Neural progenitor cell (in vitro differentiated cells): ENCODE measurements at places on chromosomes 3 and 15.

- H3K27ac ChIP-seq = no peak overlapping the region
- peaks cover 77% of the 10 kb centered on the region for H3K27me3 ChIP-seq
- H3K4me3 ChIP-seq = peak overlapping the region; percentile 69
- peaks cover 57% of the 10 kb centered on the region for H3K4me1 ChIP-seq
- peak; percentile 75 for DNase-seq
Measured at GRCh38 chr15:60004846-60005351, 788 bp downstream of the FOXB1 start.

- H3K27me3 ChIP-seq = no peaks in the 10 kb centered on the region
- no peak overlapping the region for H3K27ac ChIP-seq
- no peak for DNase-seq
- H3K36me3 ChIP-seq = no peaks in the 10 kb centered on the region
- H3K4me3 ChIP-seq = no peak overlapping the region
- no peaks in the 10 kb centered on the region for H3K4me1 ChIP-seq
Measured at GRCh38 chr3:29515451-29515850, 234.6 kb downstream of the RBMS3 start.

DNA sequence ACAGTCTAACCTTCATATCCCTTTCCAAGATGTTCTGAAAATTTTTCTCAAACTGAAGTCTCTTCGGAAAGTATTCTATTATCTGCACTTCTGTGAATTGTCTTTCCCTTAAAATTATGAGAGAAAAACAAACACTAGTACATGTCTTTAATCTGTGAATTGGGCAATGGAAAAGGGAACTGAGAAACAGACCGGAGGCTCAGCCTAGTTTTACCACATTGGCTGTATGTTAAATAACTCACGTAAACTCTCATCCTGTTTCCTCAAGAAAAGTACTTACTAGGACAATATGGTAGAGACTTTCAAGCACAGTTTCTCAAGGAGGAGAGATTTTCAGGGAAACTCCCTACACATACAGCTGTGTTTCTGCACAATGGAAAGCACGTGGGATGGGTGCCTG, 982.2 kb upstream of the SEMA6D start:
- no peak overlapping the region for H3K27ac ChIP-seq
- no peak for DNase-seq
- no peaks in the 10 kb centered on the region for H3K36me3 ChIP-seq
- no peaks in the 10 kb centered on the region for H3K4me1 ChIP-seq
- no peak overlapping the region for H3K4me3 ChIP-seq

- no peak overlapping the region for H3K4me3 ChIP-seq
- no peak overlapping the region for H3K27ac ChIP-seq
- no peaks in the 10 kb centered on the region for H3K36me3 ChIP-seq
- no peak for DNase-seq
- peaks cover 9% of the 10 kb centered on the region for H3K4me1 ChIP-seq
Measured at GRCh38 chr15:90845201-90845949, 23.0 kb upstream of the FURIN start.

DNA sequence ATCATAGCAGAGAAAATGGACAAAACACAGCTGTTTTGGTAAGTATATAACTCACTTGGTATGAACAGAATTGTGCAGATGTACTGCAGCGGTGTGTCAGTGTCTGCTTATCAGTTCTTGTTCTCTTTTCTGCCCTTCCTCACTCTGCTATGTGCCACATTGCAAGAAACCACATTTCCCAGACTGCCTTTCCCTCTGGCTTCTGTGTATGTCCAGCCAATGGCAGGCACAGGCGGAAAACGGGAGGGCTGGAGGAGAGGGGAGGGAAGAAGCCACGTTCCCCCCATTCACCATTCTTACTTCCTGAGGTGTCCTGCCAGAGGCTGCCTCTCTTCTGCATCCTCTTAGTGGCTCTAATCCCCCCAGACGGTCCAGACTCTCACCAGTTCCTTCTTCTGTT, 15.4 kb downstream of the HHLA2 start:
- no peak overlapping the region for H3K4me3 ChIP-seq
- H3K36me3 ChIP-seq = no peaks in the 10 kb centered on the region
- H3K4me1 ChIP-seq = no peaks in the 10 kb centered on the region
- no peaks in the 10 kb centered on the region for H3K27me3 ChIP-seq
- DNase-seq = peak; percentile 8
- no peak overlapping the region for H3K27ac ChIP-seq

- no peaks in the 10 kb centered on the region for H3K4me1 ChIP-seq
- no peak overlapping the region for H3K27ac ChIP-seq
- H3K4me3 ChIP-seq = no peak overlapping the region
- DNase-seq = no peak
Measured at GRCh38 chr3:24318677-24319287, 175.9 kb downstream of the THRB start.

- no peaks in the 10 kb centered on the region for H3K27me3 ChIP-seq
- no peak overlapping the region for H3K27ac ChIP-seq
- no peak overlapping the region for H3K4me3 ChIP-seq
- H3K4me1 ChIP-seq = peaks cover 9% of the 10 kb centered on the region
Measured at GRCh38 chr3:152641198-152641597, 193.7 kb upstream of the P2RY1 start.

DNA sequence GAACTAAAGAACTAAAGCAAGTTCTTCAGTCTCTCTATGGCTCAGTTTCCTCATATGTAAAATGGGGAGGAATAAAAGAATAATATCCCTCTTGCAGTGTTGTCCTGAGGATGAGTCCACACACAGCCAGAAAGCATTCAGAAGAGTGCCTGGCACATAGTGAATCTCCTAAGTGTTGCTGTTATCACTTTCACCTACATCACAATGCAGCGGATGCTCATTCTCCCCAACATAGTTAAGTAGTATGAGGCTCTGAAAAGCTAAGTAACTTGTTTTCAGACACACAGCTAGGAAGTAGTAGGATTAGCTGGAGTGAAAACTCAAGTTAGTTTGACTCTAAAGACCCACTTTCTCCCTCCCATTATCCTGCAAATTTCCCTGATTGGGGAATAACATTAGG, 9.1 kb upstream of the USP3 start:
- H3K27ac ChIP-seq = no peak overlapping the region
- DNase-seq = no peak
- peaks cover 16% of the 10 kb centered on the region for H3K4me1 ChIP-seq
- peaks cover 71% of the 10 kb centered on the region for H3K27me3 ChIP-seq
- no peaks in the 10 kb centered on the region for H3K36me3 ChIP-seq

DNA sequence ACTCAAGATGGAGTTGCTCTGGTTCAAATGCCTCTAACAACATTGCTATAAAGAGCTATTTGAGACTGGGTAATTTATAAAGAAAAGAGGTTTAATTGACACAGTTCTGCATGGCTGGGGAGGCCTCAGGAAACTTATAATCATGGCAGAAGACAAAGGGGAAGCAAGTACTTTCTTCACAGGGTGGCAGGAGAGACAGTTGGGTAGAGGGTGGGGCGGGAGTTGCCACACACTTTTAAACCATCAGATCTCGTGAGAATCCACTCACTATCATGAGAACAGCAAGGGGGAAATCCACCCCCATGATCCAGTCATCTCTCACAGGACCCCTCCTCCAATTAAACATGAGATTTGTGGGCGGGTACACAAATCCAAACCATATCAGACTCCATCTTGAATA, 30.7 kb downstream of the MAP2K5 start:
- no peaks in the 10 kb centered on the region for H3K27me3 ChIP-seq
- no peak for DNase-seq
- H3K4me3 ChIP-seq = no peak overlapping the region
- peaks cover 16% of the 10 kb centered on the region for H3K4me1 ChIP-seq
- H3K27ac ChIP-seq = no peak overlapping the region
- no peaks in the 10 kb centered on the region for H3K36me3 ChIP-seq

GRCh38 chr3:54372232-54372631, 249.9 kb downstream of the CACNA2D3 start:
- no peak overlapping the region for H3K27ac ChIP-seq
- H3K36me3 ChIP-seq = no peaks in the 10 kb centered on the region
- H3K4me1 ChIP-seq = no peaks in the 10 kb centered on the region

DNA sequence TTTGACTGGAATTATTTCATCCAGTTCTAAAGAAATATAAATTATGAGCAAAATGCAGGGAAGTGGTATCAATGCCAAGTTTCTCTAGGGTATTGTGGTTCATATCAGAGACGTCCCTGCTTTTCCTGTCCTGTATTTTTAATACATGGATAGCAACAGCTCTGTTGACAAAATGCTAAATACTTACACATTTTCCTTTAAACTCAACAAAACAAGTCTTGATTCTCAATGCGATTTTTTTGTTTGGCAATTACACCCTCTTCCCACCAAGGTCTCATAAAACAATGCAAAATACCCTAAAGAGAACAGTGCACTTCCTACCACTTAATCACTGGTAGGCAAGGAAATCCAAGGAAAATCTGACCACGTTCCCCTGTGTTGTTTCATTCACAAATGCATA, 120.0 kb downstream of the DUT start:
- DNase-seq = no peak
- no peaks in the 10 kb centered on the region for H3K4me1 ChIP-seq
- no peak overlapping the region for H3K27ac ChIP-seq
- peaks cover 5% of the 10 kb centered on the region for H3K36me3 ChIP-seq

GRCh38 chr15:58777107-58777506, 6.0 kb downstream of the MINDY2 start:
- H3K27me3 ChIP-seq = no peaks in the 10 kb centered on the region
- H3K4me1 ChIP-seq = peaks cover 6% of the 10 kb centered on the region
- no peaks in the 10 kb centered on the region for H3K36me3 ChIP-seq

DNA sequence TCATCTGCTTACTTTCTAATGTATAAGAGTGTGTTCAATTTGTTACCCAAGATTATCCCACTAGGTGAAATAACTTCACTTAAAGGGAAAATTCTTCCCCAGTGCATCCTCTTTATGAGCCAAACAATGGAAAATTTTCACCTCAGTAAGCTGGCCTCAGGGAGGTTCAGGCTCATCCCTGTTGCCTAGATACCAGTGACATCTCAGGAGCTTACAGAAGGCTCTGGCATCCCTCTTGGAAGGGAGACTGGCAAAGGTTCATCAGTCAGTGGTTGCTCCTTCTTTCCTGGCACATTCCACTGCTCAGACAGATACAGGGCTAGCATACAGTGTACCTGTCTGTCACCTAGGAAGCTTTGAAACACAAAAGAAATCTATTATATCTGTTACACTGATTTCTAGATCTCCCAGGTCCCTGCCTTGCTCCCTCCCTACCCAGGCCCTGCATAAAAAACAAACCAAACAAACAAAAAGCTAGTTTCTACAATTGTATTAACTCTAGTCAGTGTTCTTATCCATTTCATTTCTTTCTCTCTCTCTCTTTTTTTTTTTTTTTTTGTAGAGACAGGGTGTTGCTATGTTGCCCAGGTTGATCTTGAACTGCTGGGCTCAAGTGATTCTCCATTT, 1.7 kb downstream of the IP6K2 start:
- H3K4me1 ChIP-seq = peaks cover 22% of the 10 kb centered on the region
- DNase-seq = peak; percentile 81
- peaks cover 10% of the 10 kb centered on the region for H3K36me3 ChIP-seq

DNA sequence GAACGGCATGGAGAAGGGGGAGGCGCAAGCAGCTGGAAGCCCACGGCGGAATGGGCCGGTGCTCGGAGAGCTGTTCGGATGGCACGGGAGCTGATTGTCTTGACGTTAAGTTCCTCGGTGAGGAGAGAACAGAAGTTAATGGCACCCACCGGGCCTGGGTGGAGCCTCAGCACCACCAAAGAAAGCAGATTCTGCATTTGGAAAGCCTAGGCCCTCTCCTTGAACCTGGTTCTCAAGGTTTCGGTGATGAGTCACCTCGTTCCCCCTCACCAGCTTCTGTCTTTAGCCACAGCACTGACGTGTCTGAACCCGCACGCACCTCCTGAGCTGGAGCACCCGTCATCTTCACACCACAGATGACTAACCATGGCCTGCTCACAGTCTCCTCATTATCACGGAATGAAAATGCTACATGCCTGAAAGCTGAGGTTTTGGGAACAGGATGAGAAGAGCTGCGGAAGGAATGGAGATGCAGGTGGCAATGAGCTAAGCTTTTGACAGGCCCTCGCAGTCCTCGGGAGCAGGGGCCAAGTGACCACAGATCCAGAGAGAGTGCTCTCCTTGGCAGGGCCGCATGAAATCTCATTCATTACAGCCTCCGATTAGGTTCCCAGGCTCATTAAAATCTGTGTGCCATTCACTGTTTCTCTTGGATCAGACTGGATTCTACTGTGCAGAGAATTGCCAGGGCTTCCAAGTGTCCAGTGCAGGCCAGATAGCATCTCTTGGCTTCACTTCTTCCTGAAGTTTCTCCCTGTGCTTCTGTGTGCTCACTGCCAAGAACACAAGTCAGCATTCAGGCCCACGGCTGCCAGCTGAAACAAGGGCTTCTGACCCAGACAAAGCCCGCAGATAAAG, 96.3 kb upstream of the DLG1 start:
- peaks cover 5% of the 10 kb centered on the region for H3K27me3 ChIP-seq
- H3K27ac ChIP-seq = no peak overlapping the region
- no peaks in the 10 kb centered on the region for H3K36me3 ChIP-seq
- H3K4me3 ChIP-seq = no peak overlapping the region

- no peaks in the 10 kb centered on the region for H3K36me3 ChIP-seq
- H3K4me1 ChIP-seq = peaks cover 6% of the 10 kb centered on the region
Measured at GRCh38 chr3:195443391-195443989, 670 bp upstream of the ACAP2 start.

DNA sequence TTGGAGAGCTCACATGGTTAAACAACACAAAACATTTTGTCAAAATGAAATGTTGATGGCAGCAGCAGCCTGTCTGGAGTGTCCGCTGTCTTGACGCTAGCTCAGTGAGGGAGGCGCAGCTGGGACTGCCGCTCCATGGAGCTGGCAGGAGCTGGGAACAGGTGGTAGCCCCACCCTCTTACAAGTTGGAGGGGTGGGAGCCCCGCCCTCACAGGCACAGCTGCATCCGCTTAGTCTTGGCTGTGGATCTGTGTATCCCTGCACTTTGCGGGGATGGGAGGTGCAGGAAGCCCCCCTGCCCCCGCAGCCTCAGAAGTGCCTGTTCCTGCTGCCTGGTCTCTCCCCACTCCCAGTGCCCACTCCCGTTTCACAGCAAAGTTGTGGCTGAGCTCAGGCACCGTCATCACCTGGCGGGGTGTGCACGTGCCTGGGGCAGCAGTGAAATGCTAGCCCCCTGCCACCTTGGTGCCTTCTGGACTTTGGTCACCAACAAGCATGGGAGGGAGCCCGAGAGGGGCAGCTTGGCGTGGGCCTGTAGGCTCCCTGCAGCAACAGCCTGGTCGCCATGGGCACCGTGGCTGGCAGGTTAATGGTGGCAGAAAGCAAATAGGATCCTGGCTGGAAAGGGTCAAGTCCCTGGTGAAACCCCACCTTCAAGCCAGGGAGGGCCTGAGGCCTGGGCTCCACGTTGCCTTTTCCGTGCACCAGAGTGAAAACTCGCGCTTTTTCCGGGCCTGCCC, 53.8 kb upstream of the CADM2 start:
- DNase-seq = peak; percentile 23
- no peaks in the 10 kb centered on the region for H3K27me3 ChIP-seq
- H3K4me1 ChIP-seq = no peaks in the 10 kb centered on the region
- no peaks in the 10 kb centered on the region for H3K36me3 ChIP-seq

DNA sequence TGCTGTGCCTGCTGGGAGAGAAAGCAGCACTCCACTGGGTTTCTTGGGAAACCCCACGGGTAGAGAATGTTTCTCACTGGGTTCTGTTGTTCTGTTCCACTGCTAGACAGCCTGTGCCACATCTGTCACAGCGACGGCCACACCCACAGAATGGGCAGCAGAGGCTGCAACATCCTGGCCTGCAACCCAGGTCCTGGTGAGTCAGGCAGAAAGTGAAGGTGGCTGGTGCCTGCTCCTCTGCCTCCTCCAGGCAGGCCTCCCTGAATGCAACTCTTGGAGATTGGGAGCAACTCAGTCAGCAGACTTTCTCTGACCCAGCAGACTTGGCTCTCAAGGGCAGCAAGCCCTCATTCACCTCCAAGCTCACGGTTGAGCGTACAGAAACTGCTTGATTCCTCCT, 13.0 kb downstream of the C3orf18 start:
- no peak for DNase-seq
- H3K4me3 ChIP-seq = no peak overlapping the region
- H3K27me3 ChIP-seq = no peaks in the 10 kb centered on the region
- H3K27ac ChIP-seq = no peak overlapping the region
